Eye (tissue), 1 donor: ENCODE measurements at places on chromosomes 6 and 20.

DNA sequence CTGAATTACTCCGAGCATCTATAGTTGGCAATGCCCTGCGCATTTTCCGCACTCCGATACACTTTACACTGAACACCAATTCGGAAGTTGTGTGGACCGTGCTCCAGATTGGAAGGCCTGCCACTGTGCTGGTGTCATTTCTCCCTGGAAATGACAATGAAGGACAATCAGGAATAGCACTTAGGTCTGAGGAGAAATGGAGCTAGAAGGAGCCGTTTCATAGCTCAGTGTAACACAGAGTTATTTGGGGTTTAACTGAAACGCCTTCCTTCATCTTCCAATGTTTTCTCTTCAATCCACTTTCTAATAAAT lies 501 bp upstream of the PLA2G7 start:
- no peak for DNase-seq

GRCh38 chr20:35698298-35699126 lies 640 bp downstream of the NFS1 start:
- DNase-seq: no peak

- no peak for DNase-seq
These were observed 21.5 kb downstream of the PKIB start for GRCh38 chr6:122631571-122632249.

DNA sequence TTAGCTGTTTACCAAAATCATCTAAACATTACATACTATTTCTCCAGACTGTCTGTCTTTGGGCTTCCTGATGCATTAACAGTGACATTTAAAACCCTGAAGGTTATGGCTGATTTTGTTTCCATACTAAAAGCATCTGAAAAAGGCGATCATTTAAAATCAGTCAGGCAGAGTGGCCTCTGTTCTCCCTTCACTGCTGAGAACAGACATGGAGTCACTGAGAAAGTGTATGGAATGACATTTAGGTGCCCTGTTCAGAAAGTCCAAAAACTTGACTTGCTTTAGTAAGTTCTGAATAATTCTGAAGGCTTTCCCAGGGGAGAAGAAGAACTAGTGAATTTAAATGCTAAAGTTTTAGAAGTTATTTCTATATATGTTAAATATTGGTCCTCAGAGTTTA lies 83.0 kb downstream of the MAP7 start:
- no peak for DNase-seq

- peak; percentile 29 for DNase-seq
These were observed 73.2 kb upstream of the JAG1 start for GRCh38 chr20:10747019-10747418.

- DNase-seq: peak; percentile 26
These were observed 16.9 kb downstream of the RREB1 start for GRCh38 chr6:7124636-7125035.

- peak; percentile 83 for DNase-seq
These were observed 36.5 kb upstream of the BCLAF1 start for GRCh38 chr6:136326038-136326553.

DNA sequence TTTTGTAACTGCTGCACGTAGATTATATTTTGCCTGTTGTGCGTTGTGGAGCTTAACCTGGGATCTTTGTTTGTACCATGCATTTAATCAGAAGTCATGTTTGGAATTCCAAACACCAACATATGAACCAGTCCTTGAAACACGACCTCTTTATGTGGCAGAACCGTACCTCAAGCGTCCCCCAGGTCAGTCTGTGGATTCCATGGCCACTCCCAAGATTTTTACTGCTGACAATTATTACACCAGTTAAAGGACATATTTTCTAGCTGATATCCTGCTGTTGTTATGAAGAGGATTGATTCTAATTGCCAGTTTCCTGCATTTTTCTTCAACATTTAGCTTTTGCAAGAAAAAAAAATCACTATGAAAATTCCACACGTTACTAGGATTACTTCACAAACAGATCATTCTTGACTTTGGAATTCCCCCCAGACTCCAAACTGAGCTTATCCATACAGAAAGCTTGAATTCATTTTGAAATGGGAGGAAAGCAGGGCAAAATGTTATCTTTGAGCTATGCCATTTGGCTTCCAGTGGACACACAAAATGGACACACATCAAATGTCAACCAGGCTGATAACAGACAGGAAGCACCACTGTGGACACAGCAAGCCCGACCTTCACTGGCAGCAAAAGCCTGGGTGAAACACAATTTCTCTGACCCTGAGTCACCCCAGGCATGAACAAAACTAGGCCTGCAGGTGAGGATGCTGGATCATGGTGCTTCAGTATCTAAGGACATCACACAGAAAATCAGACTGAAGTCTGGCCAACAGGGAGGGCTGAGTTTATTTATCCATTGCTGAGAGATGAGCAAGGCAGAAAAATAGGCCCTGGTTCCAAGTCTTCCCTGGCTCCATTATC lies 542.9 kb upstream of the JAG1 start:
- DNase-seq: peak; percentile 42

DNA sequence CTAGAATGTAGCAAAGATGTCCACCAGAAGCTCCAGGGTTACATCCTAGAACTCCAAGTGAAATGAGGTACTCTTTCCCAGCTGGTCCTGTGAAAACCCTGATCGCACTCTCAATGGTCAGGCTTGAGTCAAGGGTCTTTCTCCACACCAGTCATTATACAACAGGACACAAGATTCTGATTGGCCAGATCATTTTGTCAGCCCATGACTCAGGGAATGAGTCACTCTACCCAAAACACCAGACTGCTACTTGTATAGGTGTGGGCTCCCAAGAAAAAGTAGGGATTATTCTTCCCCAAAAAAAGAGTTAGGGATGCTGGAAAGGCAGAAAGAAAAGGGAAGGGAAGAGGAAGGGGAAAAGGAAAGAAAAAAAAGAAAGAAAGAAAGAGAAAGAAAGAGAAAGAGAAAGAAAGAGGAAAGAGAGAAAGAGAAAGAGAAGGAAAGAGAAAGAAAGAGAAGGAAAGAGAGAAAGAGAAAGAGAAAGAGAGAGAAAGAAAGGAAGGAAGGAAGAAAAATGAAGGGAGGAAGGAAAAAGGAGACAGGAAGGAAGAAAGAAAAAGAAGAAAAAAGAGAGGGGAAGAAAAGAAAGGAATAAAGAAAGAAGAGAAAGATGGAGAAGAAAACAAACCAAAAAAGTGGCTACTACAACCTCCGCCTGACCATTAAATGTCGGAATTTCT lies 30.5 kb downstream of the ANKEF1 start:
- DNase-seq: no peak

DNA sequence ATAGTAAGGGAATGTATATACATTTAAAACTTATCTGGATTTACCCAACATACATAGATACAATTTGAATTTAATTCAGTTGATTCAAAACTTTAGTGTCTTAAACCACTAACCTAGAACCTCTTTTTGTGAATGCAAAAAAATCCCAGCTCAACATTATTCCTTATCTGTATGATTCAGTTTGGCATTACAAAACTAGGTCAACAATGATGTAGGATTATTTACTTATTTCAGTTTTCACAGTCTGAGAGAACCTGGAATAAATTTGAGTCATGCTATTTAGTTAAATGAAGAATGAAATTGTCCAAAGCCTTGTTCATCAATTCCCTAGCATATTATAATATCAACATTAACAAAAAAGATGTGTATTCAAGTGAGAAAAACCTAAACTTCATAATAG lies 7.4 kb upstream of the PLCB1 start:
- no peak for DNase-seq

DNA sequence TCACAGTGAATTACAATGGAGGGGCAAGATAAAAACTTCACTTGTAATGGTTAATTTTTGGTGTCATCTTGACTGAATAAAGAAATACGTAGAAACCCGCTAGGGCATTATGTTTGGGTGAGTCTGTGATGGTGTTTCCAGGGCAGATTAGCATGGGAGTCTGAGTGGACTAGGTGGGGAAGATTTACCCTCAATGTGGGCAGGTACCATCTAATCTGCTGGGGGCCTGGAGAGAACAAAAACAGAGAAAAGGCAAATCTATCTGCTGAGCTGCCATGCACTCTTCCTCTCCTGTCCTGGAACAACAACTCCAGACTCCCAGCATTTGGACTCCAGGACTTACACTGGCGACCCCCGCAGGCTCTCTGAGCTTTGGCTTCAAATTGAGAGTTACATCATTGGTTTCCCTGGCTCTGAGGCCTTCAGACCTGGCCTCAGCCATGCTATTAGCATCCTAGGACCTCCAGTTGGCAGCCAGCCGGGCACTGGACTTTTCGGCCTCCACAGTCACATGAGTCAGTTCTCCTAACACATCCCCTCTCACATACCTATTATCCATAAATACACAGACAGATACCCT lies 19.7 kb downstream of the NINL start:
- no peak for DNase-seq

DNA sequence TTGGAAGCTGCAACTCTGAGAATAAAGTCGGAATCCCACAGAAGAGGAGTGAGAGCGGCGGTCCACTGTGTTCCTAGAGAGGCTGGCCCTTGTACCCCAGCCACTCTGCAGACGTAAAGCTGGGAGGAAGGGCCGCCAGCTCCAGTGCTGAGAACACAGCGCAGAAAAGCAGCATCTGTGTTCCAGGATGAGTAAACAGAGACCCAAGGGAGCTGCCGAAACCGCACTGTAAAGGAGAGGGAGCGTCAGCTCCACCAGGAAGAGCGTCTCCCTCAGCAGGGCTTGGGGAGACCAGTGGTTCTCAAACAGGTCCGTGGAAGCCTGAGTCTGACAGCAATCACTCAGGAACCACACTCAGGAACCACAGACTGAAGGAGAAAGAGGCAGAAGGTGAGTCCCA lies 134.0 kb downstream of the WDR27 start:
- no peak for DNase-seq

DNA sequence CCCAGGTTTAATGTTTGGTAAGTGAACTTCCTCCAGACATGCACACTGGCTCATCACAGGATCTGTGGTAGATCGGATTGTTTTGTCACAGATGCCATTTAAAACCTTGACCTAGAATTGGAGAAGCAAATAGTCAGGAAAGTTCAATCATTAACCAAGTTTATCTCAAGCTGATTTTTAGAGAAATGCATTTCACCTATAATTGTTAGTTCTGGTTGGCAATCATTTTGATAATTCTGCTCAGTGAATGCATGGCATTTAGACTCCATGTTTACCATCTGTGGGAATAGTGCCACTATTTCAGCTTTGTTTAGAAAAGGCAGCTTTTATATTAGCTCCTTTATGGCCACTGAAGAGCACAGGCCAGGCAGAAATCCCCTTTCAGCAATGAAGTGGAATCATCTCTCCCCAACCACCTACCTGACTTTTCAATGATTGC lies 73.9 kb upstream of the IPCEF1 start:
- no peak for DNase-seq

DNA sequence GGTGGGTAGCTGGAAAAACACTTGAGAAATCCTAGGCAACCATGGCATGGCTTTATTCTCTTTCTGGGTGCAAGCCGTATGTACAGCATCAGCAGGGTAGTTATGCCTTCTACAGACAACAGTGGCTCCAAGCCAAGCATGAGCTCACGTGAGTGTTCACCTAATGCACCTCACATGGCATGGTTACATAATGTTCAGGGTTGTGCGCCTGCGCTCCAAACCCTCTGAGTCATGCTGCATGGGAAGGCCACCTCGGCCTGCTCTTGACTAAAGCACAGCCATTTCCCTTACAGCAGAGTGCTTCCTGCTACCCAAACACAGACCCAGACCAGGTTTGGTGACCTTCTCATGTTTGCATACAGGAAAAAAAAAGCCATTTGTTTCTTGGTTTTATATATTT lies 96.2 kb downstream of the VIP start:
- DNase-seq: no peak

- DNase-seq: no peak
These were observed 277.7 kb upstream of the RIMS1 start for GRCh38 chr6:71608646-71609045.

GRCh38 chr20:57959018-57959417 lies 249.2 kb upstream of the PMEPA1 start:
- no peak for DNase-seq

GRCh38 chr6:71478834-71479541 lies 190.4 kb downstream of the OGFRL1 start:
- DNase-seq: peak; percentile 34

DNA sequence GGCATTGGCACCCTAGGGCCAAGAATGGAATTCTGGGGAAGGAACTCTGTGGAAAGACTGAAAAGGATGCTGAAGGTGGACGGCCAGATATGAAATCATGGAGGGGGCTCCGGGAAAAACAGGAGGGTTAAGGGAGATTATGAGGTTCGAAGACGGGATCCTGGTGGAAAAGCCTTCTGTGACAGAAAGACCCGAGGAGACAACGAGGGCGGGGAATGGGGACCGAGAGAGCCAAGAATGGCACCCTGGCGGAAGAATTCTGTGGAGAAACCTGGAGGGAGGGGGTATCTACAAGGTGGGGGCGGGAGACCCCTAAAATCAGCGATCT lies 426 bp downstream of the TRMT6 start:
- DNase-seq: no peak

DNA sequence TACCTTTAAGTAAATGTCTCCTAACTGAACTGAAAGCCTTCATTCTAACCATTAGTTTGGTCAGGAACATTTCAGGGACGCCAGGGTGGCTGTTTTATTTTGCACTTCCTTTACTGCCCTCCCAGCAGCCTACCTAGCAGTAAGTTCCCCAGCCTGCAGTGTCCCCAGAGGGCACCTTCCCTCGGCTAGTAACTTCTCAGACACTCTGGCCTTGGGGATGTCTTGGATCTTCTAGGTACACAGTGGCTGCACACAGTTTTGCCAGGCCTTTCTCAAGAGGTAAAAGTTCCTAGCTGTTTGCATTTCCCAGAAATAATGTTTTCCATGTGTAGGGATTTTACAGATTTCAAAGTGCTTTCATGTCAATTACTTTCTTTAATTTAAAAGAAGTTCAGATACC lies 378 bp upstream of the LAMA2 start:
- no peak for DNase-seq

DNA sequence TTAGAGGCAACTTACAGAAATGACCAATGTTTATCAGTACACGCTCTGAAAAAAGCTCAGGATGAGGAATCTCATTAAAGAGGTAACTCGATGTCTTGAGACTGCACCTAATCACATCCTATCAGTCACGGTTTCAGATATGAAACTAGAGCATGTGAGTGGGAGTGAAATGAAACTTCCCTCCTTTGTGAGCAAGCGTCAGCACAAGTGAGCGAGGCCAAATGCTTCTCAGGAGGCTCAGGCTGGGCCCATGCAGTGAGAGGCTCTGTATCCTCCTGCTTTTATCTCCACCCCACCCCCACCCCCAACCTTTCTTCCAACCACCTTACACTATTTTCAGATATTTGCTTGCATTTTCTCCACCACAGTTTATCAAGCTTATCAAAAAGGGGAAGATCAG lies 140.8 kb upstream of the RIMS1 start:
- DNase-seq: no peak
